Immature natural killer cell (primary cell): ENCODE measurements at places on chromosomes 3 and 15. TPM values are rescaled to one million over a fixed set of nuclear protein-coding genes. Genes with fewer than 3 reads are reported as not detected.

Gene TSPAN3
- 145 TPM for polyA plus RNA-seq

Gene ZPLD1
- not detected for polyA plus RNA-seq

Gene NDUFAF3
- polyA plus RNA-seq = 204 TPM

Gene RSRC1
- polyA plus RNA-seq = 37.9 TPM

Gene CD80
- not detected for polyA plus RNA-seq

DNA sequence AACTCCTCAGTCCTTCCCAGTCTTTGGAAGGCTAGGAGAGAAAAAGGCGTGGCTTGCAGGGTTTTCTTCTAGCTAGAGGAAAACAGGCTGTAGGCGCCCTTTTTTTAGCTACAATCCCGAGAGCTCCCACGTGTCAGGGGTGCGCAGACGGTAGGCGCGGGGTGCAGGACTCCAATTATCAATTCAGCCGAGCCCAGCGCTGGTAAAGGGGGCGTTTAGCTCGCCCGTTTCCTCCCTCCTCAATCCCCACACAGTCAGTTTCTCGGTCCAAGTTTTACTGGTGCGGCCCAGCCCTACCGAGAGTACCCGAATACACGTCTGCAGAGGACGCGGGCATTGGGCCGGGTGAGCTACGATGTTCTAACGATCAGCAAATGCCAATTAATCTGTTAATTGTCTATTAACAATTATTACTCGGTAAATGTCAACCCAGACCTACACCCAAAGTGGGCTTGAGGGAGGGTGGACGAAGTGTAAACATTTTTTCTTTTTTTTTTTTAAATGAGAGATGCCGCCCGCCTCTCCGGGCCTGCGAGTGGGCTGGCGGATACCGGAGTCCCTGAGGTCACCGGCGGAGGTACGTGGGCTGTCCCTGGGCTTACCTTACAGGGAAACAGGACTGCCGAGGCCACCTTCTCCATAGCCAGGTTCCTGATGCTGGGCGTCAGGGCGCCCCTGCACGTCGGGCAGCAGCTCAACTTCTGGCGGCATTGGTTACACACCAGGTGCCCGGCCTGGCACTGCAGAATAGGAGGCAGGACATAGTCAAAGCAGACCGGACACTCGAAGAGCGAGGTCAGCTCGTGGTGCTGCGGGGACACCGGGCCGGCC is 923 bp downstream of the SIAH2 start:
- peak; percentile 34 for DNase-seq

GRCh38 chr15:33742306-33742705 is 226.0 kb upstream of the CHRM5 start:
- DNase-seq = no peak

- DNase-seq = no peak
Observed at GRCh38 chr3:10284496-10284895, 8.3 kb downstream of the GHRL start.

DNA sequence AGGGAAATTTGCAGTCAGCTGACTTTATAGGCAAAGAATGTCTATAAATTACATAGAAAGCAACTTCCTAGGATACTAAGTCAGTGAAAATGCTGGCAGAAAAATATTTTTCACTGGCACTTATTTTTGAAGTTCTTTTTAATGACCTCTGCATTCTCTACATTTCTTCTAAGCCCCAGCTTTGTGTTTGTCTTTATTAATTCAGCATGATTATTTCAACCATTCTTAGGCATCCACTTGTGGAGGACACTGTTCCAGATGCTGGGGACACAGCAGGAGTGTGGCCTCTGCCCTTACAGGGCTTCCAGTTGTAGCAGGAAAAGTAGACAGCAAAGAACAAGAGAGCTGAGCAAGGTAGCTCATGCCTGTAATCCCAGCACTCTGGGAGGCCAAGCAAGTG is 15.0 kb downstream of the LRRK1 start:
- no peak for DNase-seq

GRCh38 chr3:27907929-27908328 is 185.8 kb upstream of the EOMES start:
- no peak for DNase-seq

DNA sequence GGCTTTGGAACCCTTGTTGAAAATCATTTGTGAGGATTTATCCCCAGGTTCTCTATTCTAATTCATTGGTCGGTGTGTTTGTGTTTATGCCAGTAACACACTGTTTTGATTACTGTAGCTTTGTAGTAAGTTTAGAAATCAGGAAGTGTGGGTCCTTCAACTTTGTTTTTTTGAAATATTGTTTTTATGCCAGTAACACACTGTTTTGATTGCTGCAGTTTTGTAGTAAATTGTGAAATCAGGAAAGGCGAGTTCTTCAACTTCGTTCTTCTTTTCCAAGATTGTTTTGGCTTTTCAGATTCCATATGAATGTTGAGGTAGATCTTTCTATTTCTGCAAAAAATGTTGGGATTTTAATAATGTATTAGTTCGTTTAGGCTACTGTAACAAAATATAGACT is 314.6 kb downstream of the RPLP1 start:
- DNase-seq = no peak

DNA sequence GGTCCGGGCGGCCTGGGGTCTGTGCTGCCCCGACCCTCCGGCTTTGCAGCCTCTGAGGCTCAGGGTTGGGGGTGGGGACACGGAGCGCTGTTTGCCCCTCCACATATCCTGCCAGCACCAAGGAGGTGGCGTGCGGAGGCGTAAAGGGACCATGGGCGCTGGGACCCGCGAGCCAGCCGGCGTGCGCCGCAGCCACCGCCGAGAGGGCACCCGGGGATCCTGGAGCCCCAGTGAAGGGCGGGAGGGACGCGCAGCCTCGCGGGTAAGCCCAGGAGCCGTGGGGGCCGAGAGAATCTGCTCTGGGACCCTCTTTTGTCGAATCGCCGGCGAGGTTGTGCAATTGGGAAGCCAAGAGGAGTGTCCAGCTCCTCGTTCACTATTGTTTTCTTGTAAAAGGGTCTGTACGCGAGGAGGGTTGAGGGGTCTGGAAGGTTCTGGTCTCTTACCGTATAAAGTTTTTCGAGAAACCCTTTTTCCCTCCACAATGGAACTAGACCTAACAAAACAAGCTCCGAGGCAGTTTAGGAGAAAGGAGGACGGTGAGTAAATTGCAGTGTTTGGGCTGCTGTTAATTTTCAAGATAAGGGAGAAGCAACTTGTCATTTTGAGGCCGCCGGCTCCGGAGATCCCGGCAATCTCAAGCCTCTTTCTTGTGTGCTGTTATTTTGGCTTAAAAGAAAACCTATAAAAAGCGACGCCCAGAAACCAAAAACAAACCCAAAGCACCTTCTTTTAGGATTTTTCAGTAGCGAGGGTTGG is 29.9 kb upstream of the ST3GAL6 start:
- no peak for DNase-seq

DNA sequence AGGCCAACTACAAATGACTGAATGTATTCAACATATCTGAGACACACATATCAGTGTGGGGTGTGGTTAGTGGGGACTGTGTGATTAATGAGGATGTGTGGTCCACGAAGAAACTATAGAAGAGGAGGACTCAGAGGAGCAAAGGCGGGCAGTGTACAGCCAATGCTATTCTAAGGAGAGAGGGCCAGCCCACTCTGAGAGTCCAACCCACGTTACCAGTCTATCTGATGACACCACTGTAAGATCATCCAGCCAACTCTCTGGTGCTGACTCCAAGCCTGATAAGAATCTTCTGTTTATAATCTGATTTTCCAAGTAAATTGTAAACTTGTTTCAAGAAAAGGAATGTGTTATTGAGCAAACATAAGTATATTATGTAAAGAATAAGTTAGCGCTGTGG is 47.2 kb downstream of the MCF2L2 start:
- no peak for DNase-seq

DNA sequence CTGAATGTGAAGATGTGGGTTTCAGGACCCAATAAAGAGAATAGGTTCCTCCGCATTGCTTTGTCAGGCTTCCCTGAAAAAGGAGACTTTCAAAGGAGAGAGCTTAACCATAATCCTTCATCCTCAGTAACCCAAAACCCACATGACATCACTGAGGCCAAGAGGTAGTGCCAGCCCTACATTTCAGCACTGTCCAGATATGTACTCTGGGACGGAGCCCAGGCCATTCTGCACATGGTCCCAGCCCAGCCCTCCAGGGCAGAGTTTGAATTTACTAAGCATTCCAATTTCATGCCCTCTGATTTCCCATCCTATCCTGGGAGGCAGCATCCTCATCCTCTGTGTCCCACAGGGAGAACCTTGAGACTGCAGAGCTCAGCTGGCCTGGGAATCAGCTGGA is 210.5 kb downstream of the GABRB3 start:
- no peak for DNase-seq

DNA sequence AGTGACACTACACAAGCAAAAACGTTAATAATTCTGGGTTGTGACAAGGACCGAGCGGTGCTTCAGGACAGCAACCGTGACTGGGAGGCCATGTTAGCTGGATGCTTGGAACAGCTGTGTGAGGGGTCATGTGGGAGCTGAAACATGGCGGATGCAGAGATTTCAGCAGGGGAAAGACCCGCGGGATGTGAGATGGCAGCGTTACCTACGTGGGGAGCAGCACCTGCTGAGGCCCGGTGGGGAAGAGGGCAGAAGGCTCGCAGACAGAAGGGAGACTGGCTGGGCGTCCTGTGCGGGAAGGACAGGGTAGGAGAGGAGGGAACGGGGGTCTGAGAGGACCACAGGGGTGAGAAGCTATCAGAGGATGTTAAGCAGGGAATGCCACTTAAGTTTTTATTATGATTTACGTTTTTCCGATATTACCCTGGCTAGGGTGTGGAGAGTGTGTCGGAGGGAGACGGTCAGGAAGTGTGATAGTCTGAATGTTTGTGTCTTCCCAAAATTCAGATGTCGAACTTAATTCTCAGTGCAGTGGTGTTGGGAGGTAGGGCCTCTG is 228.8 kb upstream of the LYSMD4 start:
- no peak for DNase-seq

- DNase-seq = no peak
Observed at GRCh38 chr15:90957031-90957790, 2.5 kb downstream of the RCCD1 start.

DNA sequence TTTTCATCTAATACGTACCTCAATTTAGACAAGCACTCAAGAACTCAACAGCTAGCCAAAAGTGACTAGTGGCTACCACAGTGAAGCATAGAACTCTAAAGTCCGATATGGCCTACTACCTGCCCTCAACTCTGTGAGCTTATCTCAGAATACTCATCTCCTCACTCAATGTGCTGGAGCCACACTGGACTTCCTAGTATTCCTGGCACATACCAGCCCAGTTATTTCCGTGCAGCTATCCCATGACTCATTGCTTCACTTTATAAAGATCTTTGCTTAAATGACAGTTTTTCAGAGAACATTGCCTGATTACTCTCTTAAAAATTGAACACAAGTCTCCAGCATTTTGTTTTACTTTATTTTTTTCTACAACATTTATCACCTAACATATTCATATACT is 524.7 kb downstream of the PYDC2 start:
- DNase-seq = no peak

DNA sequence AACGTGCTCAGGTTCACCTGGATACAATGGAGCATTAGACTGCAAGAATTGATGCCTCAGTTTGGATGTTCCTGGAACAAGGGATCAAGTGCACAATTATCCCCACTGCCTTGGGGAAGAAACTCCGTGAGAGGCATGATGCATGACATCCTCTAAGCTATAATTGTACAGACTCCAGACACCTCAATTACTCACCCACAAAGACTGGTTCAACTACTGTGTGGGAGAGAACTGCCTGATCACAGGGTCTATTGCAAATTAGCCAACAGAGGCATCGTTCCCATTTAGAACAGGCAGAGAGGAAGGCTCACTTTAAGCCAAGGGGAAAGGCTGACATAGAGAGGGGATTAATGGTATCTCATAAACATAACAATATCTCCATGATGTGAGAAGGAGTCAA is 43.5 kb downstream of the ARRDC4 start:
- no peak for DNase-seq

GRCh38 chr3:77825001-77825827 is 785.3 kb downstream of the ROBO2 start:
- DNase-seq = no peak
